CD4-positive, alpha-beta T cell treated with Interleukin-6 at 100 ng/mL for 8 hours (primary cell): ENCODE measurements at places on chromosomes 11 and 22.

- DNase-seq, result no peak
Measured at GRCh38 chr11:35464308-35464707, 45.0 kb upstream of the SLC1A2 start.

GRCh38 chr11:9274499-9275258, 9.5 kb upstream of the DENND5A start:
- DNase-seq, result no peak

DNA sequence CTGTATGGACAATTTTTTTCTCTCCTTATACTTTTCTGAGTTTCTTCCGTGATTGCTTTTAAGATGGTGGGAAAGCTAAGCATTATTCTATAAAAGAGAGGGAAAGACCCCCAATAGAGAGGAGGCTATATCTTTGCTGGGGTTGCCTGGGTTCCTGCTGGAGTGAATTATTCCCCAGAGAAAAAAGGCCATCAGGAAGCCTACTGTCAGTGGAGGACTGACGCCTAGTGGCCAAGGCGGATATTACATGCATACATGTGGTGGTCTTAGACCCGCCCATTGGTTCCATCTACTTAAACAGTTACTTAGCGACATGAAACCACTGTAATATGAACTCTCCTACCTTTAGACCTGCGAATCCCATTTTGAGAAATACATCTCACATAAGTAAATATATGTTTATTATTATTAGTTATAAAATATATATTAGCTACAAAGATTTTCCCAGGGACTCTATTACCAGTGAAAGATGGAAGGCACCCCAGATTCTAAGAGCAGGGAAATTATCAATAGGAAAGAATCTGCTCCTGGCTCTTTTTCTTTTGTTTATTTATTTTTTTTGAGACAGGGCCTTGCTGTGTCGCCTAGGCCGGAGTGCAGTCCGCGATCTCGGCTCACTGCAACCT, 15.7 kb upstream of the PGA3 start:
- DNase-seq, result peak; percentile 71

DNA sequence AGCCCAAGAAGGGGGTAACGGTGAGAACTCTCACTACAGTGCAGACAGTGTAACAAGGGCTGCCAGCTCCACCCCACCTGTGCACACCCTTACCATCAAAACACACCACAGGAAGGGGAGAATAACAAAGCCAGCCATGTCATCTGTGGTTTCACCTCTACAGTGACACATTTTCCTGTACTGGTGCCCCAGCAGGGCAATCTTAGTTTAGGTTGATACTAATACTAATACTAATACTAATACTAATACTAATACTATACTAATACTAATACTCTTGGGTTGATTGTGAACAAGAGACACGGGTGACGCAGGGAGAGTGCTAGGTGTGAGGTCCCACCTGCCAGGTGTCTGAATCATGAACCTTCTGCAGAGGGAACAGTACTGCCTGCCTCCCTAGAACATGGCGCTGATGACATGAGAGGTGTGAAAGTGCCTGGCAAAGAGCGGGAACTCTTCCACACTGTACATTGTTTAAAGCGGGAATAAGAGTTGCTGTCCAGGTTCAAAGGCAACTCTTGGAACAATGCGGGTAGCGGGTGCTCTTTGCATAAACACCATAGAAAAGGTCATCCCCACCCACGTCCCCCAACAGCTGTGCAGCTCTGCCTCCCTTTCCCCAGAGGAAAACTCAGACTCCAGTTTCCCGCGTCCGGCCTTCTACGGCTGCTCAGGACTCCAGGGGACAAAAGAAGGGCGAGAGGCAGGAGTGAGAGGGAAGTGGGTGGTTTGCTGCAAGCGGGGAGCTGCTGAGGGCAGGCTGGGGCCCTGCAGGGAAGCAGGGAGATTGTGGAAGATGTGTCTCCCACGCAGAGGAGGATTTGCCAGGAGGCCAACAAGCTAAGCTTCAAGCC, 25.0 kb upstream of the TMPRSS4 start:
- peak; percentile 92 for DNase-seq

GRCh38 chr22:28977481-28977971, 84.1 kb downstream of the C22orf31 start:
- DNase-seq, result no peak

DNA sequence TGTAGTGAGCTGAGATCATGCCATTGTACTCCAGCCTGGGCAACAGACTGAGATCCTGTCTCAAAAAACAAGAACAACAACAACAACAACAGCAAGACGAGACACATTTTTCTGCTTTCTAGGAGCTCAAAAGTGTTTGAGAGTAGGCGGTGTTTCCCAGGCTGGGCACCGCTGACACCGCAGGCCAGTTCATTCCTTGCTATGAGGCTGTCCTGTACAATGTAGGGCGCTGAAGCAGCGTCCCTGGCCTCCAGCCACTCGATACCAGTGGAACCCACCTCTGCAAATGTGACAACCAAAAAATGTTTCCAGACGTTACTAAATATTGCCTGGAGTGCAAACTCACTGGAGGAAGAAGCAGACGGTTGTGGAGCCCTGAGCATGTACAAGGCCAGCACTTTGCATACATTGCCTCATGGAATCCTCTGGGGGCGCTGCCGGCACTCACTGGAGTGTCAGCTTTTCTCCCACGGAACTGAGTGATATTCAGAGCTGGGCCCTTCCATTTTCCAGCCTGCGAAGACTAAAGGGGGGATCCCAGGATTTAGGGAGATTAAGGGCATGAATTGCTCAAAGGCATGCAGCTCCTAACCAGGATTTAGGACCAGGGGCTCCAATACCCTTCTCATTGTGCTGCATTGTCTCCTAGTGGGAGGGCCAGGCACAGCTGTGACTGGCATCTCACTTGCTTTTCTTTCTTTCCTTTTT, 5.8 kb upstream of the MIEF1 start:
- DNase-seq, result peak; percentile 53

GRCh38 chr11:120471994-120472393, 39.6 kb upstream of the GRIK4 start:
- no peak for DNase-seq

DNA sequence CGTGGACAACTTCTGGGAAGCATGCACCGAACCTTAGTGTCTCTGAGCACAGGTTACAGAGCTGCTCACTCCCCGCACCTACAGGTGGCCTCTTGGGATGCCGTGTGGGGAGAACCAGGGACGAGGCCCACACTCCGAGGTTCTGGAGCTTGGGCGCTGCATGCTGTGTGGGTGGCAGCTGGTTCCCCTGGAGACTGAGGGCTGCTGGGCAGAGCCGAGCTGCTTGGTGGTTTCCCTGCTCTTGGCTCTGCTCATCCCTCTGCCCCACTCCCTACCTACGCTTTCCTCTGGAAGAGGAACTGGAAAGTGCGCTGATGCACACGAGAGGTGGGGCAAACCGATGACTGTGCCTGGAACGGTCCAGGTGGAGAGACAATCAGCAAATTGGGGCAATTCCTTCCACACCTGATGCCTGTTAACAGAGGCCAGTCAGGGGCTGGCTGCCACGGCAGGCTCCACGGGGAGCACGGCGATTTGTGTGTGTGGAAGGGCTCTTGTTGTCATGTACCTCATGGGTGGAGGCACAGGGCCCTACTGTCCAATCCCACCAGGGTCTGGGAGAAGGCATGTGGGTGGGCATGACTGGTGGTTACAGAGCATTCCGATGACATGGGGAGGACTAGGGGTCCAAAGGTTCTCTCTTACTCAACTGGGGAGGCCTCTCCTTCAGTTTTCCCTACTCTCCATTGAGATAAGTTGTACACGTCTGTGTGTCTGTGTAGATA, 60.9 kb downstream of the ST14 start:
- DNase-seq, result no peak

DNA sequence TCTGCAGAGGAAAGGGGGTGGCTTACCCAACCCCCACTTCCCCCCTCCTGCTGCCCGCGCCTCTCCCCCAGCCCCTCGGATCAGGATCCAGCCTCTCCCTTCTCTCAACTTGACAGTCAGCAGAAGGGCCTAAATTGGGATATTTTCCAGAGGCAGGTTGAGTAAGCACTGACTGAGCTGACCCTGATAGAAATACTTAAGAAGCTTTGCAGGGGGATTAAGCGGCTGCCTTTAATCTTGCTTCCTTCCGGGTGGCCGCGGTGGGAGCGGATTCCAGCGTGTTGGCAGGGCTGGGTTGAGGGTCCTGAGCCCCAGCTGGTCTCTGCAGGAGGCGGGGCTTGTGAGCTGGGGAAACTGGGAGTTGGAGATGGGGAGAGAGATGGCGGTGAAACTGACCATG, 445.2 kb downstream of the NTM start:
- no peak for DNase-seq

DNA sequence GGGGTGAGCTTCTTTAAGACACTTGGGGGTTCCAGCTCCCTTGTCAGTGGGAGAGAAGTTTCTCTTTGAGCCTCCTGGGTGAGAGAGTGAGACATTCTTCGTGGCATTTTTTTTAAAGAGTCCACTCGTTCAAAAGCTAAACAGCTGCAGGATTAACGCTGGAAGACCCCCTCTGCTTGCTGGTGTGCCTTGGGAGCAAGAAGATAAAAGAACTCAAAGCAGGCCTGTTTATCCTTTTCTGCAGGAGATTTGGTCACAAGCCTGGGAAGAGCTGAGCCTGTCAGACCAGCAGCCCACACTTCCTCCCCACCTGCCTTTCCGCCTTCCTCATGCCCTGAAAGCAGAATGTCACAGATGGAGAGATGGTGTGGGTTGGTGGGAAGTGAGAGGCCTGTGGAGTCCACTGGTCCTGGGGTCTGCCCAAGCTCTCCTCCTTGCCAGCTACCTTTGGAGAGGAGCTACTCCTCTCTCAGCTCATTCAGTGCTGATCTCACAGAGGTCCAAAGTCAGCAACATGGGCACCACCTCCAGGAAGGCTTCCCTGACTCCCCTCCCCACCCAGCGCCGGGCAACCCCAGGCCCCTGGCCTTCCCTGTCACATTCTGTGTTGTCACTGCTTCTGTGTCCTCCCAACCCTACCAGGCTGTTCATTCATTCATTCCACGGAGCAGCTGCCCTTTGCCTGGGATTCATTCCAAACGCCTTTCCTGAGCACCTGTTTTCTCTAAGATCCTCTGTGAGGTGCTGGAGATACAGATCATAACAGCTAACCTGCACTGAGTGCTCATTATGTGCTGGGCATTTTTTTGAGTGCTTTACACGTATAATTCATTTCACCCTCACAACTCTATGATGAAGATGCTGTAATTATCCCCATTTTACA, 6.7 kb downstream of the GDPD5 start:
- DNase-seq, result no peak

DNA sequence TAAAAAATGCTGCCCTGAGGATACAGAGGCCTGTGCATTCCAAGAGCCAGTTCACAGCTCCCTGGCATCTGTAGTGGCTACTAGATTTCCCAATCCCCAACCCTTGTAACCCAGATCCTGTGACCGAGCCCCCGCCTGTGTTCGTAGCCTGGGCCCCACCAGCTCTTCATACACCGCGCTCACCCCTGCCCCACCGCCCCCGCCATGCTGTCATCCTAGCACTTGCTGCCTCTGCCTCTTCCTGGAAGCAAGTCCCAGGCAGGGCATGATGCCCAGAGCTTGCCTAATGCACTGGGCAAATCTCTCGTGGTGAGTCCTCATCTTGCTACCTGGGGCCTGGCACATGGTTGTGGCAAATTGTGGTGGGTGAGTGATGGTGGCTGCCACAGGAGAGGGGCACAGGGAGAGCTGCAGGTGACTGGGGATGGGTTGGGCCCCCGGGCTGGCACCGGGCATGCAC, 7.1 kb downstream of the MGAT3 start:
- DNase-seq, result no peak

- DNase-seq, result peak; percentile 72
Measured at GRCh38 chr11:121452609-121453150, at the start of gene SORL1-AS1. TSS of gene SORL1-AS1 (minus strand) at chr11:121452967.

DNA sequence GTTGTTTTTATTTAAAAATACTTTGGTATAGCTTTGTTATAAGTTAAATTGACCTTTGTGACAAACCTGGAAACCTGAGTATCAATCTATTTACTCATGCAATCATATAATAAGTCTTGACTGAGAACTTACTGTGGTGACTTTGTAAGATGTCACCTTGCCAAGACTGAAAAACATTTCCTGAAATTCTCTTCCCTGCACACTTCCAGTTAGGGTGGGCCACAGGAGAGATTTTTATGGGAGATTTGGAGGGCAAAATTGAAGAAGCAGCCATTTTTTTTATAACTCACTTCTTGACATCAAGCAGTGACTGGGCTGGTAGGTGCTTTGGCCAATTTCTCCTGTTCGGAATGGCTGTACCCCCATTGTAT, 31.4 kb upstream of the GLYAT start:
- no peak for DNase-seq

GRCh38 chr11:70528046-70528793, 129.9 kb downstream of the CTTN start:
- no peak for DNase-seq

DNA sequence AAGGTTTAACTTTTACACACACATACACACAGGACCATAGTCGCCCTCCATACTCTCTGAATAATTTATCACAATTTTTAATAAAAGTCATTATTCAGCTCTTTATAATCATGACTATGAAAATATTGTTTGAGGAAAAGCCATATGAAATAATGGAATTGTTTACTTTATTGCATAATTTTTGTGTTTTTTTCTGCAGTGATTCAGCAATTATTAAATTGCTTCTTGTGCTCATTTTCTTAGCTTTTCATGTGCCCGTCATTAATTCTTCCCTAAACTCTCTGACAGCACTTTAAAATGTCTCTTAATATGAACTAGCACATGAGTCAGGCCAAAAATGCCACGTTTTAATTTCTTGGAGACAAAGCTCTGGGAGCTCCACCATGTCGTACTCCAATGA, 77.5 kb upstream of the ALX4 start:
- no peak for DNase-seq

DNA sequence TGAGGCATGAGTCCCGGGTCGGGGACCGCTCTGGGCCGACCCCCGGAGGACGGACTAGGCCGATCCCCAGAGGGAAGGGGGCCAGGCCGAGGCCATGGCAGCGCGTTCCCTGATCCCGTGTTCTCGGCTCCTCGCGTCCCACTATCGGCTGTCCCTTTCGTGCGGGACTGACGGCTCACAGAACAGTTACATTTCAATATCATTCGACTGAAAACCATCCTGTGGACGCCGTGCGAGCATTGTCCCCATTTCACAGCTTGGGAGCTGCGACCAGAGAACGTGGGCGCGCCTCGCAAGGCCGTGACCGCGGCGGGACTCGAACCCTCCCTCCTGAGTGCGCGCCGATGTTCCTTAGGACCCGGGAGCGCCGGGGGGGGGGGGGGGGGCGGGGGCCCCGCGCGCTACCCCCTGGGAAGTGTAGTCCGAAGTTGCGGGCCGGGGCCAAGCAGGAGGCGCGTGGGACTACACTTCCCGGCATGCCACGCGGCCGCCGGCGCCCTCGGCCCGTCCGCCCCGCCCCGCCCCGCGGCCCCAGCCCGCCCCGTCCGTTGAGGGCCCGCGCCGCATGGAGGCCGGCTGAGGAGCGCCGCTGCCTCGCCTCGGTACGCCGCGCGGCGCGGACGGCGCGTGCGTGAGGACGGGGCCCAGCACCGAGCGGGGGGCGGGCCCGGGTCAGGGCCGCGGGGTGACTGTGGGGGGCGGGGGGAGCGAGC, at the start of gene TRABD:
Gene TRABD, plus strand, starts transcription at position 539 of the 713 bp plus-strand sequence. CDS start 7,148 bp downstream, outside the sequence.
- peak; percentile 92 for DNase-seq

DNA sequence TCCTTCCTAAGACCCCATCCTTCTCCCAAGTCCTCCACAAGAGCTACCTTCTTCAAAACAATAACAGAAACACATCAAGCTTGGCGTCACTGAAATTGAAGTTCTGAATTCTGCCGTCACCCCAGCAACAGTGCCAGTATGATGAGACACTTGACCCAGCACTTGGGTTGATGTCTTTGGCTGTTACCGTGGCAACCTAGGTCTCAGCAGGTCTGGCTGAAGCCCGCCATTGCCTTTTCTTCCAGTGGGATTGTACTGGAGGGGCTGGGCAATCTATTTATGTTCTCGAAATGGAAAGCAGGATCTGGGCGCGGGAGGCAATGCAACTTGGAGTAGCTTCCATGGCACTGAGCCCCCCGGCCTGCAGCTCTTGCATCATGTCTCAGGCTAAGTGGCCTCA, 23.8 kb downstream of the NPTXR start:
- DNase-seq, result no peak
